Kasumi-1 (cell line): ENCODE measurements at places on chromosomes 4 and X.

GRCh38 chr4:127759228-127759820 is 22.8 kb upstream of the HSPA4L start:
- DNase-seq = no peak

GRCh38 chr4:22482250-22483127 is 33.4 kb downstream of the ADGRA3 start:
- peak; percentile 20 for DNase-seq

DNA sequence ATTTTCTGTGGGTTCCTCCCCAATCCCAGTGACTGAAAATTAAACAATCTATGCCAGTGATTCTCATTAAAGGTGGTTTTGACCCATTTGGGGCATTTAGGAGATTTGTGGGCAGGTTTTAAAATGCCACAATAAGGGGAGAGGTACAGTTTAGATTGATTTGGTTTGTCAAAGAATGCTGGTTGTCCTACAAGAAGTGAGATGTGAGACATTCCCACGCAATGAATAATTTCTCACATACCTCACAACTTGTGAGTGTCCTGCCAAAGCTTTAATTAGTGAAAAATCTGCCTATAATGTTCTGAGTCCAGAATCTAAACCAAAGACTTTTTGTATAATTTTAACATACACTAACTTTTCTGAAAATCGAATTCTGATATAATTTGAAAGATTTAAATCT is 199.4 kb downstream of the MAPK10 start:
- no peak for DNase-seq

- peak; percentile 21 for DNase-seq
These were observed 31.0 kb upstream of the SLC25A4 start for GRCh38 chr4:185112104-185112503.

DNA sequence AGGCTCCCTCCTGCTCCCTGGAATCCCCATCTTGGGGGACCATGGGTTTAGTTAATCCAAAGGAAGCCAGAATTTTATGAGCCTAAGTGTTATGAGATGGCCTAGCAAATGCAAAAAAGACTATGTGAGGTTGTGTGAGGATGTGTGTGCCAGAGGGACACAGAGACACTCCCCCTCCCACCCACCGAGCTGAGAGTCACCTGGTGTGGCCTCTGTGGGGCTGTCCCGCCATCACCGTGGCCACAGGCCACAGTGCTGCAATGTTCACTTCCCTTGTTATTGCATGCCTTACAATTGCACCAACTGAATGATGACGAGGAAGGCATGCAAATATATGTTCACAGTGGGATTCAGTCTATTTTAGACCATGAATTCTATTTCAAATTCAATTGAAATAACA is 601 bp upstream of the FGFBP2 start:
- DNase-seq = no peak

GRCh38 chr4:188396037-188396436 is 256.8 kb downstream of the TRIML1 start:
- no peak for DNase-seq

DNA sequence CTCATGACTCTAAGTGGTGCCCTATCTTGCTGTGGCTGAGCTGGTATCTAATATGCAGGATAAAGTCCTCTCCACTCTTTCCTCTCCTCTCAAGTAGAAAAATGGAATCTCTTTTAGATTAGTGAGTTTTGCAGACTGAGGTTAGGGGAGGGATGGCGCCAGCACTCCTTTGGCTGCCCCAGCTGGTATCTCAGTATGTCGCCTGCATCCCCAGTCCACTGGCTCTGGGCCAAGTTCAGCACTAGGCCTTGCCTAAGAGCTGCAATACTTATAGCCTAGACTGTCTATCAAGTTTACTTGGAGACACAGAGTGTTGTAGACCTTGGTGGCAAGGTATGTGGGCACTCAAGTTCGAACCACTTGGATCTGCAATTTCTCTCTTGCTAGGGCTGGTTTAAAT is 351.3 kb downstream of the NAP1L3 start:
- DNase-seq = no peak

- DNase-seq = no peak
These were observed 72.2 kb upstream of the MXD4 start for GRCh38 chr4:2333916-2334644.

DNA sequence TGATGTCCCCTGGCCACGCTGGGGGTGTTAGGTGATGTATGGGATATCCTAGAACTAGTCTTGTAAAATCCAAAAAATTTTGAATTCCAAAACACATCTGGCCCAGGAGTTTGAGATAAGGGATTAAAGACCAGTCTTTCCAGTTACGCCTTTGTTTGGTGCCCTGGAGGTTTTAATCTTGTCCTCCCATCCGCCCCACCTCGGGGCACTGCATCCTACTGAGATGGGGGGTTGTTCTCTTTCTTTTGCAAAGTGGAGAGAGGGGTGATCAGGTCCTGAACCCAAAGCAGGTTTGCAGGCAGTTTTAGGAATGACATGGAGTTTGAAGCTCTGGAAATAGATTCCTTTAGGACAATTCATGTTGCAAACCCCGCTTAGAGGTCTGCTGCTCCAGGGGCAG is 1.8 kb downstream of the SUV39H1 start:
- no peak for DNase-seq

- DNase-seq = peak; percentile 89
These were observed 43.2 kb downstream of the TMEM144 start for GRCh38 chr4:158253350-158253980.

DNA sequence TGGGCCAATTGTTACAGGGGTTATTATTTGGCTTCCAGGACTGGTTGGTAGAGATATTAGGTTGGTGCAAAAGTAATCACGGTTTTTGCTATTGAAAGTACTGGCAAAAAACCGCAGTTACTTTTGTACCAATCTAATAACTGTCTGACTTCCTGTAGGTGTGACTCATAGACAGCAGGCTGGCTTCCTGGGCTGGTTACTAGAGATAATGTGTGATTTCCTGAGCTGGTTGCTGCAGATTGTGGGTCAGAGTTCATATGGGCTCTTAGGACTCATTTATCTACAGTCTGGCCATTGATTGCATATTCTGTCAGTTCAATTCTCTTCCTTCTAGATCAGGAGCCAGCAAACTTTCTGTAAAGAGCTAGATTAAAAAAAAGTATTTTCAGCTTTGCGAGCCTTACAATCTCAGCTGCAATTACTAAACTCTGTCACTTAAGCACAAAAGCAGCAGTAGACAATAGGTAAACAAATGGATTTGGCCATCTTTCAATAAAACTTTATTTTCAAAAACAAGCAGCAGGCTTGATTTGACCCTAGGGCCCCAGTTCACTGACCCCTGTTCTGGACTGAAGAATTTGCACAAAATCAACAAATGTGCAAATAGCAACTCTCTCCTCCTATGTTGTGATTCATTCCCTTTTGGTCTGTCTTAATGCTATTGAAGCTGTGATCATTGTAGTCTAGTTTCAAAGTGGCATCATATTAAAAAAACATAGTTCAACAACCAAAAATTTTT is 50.8 kb upstream of the BOD1L1 start:
- peak; percentile 13 for DNase-seq

- DNase-seq = no peak
These were observed 145.1 kb downstream of the AMELX start for GRCh38 chrX:11438380-11438723.

DNA sequence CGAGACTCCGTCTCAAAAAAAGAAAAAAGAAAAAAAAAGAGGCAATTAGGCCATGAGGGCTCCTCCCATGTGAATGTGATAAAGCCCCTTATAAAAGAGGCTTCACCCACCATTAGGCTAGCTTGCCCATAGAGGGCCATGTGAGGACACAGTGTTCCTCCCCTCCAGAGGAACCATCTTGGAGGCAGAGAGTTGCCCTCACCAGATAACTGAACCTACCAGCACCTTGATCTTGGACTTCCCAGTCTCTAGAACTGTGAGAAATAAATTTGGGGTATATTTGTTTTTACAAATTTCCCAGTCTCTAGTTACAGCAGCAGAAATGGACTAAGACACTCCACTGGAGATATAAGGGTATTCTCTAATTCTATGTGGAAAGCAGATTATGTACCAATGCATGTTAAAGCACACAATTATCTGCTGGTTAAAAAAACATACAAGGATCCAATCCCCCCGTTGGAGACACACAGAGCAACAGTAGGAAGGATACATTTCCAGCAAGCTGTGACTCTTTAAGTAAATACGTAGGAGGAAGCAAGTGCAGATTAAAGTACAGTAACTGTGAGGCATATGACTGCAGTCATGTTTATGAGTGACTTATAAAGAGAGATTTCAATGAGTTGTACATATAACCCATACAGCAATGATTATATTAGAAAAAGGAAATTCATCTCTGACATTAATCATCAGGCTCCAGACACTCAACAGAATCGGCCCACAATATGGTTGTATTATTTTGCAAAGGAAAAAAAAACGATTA is 21.4 kb downstream of the SH3RF1 start:
- no peak for DNase-seq

GRCh38 chr4:7714176-7714575 is 225.5 kb downstream of the AFAP1 start:
- no peak for DNase-seq

DNA sequence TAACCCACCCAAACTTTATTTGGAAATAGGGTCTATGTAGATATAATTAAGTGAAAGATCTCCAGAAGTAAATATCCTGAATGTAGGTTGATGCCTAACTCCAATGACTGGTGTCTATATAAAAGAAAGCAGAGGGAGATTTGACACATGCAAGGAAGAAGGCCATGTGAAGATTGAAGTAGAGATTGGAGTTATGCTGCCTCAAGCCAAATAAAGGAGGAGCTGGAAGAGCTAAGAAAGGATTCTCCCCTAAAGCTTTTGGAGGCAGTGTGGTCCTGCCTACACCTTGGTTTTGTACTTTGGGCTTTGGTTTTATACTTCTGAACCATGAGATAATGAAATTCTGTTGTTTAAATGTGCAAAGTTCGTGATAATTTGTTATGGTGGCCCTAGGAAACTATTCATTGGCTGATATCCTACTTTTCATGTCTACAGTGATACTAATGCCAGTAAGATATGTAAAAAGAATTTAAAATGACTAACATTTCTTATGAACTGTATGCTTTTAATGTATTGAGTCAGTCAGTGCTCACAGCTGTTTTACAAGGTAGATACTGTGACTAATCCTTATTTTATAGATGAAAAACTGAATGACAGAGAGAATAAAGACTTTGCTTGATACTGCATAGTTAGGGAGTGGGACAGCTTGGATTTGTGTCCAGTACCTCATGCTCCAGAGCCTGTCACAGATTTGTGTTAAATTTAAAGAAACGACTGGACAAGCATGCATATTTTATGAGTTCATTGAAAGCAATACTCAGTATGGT is 5.9 kb upstream of the RAB40AL start:
- DNase-seq = no peak

DNA sequence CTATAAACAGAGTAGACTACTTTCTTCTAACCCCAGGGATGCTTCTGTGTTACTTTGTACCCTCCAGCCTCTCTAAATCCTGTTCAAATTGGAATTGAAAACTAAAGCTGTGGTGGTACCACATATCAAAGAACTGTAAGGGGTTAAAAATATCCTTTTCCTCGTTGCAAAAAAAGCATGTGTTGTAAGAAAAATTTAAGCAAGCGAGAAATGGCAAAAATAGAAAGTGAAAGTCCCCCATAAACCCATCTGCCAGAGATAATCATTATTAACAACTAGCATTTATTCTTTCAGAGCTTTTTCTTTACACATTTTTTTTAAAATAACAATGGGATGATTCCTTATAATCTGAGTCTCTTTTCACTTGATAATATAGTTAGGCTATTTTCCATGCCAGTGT is 40.6 kb downstream of the TMEM164 start:
- no peak for DNase-seq

GRCh38 chr4:72111863-72112262 is 80.1 kb downstream of the NPFFR2 start:
- no peak for DNase-seq

DNA sequence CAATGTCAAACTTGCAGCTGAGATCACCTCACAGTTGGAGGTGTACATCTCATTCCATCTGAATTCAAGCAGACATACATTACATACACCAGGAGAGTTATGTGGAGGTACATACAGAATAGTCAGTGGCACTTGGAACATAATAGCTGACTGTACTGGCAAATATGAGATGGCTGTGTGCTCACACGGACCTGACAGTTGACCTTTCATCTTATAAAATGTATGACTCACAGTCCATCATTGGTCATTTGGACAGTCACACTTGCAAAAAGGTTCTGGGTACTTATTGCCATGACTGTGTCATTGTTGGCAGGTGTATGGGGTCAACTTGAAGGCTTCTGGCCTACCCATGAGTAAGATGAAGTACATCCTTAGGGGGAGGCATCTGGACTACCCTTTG is 88.6 kb upstream of the WDR1 start:
- no peak for DNase-seq

- no peak for DNase-seq
These were observed 34.2 kb downstream of the CCDC158 start for GRCh38 chr4:76386566-76387305.

DNA sequence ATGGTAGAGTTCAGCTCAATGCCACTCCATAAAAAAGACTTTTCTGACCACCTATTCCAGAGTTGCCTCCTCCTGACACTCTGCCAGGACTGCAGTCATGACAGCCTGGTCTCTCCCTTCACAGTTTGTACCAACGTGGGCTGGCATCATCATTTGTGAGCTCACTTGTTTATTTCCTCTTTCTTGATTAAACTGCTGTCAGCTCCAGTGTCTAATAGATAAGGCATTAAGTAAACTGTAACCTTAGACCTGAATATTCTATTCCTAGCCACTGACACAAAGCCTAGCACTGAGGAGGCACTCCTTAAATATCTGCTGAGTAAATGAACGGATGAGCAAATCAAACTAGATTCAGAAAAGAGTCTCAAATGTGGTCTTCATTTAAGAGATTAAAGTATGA is 48.7 kb downstream of the DDX60 start:
- DNase-seq = no peak

GRCh38 chr4:30754021-30754420 is 33.9 kb downstream of the PCDH7 start:
- no peak for DNase-seq

GRCh38 chr4:181661923-181662322 is 581.3 kb upstream of the TENM3 start:
- no peak for DNase-seq

- no peak for DNase-seq
These were observed 7.6 kb upstream of the VEGFD start for GRCh38 chrX:15391850-15392249.

- DNase-seq = no peak
These were observed 61.3 kb downstream of the ANTXR2 start for GRCh38 chr4:80011636-80012236.

DNA sequence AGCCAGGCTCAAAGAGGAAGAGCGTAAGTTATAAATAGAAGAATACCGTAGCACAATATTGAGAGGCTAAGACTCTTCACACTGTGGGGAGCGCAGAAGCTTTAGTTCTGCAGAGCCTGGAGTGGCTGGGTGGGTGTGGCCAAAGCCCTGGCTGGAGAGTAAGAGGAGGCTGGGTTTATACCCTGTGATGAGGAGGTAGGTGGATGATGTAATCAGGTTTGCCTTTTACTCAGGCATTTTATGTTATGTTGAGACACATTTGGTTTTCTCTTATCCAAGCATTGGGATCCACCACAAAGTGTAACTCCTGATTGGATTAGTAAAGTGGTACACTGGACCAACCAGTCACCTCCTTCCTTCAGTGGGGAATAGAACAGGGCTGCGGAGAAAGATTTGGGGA is 13.9 kb downstream of the CDS1 start:
- DNase-seq = peak; percentile 11
